Stimulated activated CD4-positive, alpha-beta T cell treated with anti-CD3 and anti-CD28 coated beads, TNF-alpha, amount 100 ng/mL, for 1 hour (primary cell): ENCODE measurements at places on chromosomes 3 and 15.

DNA sequence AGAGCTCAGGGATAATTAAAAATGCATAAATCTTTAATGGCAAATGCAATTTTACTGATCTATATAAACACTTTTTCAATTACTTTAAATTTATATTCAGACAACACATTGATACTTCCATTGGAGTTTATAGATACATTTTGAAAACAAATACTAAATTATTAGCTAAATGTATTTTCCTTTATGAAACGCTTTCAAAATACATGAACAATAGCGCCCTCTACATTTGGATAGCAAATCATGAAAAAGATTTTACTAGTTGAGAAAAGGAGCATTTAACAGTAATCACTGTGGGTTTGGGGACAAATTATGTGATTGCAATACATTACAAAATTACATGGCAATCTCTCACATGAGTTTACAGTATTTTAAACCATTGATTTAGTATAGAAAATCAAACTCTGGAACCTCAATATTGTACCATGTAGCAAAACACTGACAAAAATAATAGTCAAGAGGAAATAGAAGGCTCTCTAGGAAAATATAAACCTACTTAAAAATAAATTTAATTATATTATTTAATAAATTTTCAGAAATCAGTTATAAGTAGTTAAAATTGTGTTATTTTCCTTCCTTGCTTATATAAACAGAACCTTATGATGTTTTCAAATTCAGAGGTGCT lies 207.9 kb downstream of the ZIC1 start:
- no peak for DNase-seq

DNA sequence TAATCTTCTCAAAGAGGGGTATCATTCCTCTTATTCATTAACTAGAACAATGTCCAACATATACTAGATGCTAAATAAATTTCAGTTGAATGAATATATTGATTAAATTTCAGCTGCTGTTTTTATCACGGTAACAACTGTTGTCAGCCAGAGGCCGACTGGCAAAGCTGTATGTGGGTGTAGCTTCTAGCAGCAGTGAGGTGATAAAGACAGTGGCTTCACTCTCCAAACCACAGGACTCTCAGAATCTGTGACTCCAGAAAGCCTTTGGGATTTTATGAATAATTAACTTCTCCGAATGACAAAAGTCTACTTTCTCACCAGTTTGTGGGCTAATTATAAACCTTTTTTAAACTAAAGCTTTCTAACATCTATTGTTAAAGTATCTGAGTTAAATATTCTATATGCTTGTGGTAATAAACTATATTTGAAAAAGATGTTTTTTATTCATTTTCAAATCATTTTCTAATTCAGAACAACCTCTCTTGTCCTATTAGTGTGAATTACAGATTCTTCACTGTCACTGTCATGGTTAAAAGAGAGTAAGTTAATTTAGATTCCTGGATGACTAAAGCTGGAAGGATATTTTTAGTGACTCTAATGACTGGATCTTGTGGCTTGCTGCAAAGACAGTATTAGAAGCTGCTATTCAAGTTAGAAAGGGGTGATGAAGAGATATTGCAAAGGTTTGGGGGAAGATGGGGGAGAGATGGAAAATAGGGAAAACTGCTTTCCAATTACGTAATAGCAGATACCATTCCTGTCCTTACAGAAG lies 796.4 kb upstream of the ARPP21 start:
- no peak for DNase-seq

GRCh38 chr15:66707310-66708082 lies 5.5 kb downstream of the SMAD6 start:
- DNase-seq: no peak

- no peak for DNase-seq
Measured at GRCh38 chr15:25243800-25244097, 195.1 kb downstream of the UBE3A start.

DNA sequence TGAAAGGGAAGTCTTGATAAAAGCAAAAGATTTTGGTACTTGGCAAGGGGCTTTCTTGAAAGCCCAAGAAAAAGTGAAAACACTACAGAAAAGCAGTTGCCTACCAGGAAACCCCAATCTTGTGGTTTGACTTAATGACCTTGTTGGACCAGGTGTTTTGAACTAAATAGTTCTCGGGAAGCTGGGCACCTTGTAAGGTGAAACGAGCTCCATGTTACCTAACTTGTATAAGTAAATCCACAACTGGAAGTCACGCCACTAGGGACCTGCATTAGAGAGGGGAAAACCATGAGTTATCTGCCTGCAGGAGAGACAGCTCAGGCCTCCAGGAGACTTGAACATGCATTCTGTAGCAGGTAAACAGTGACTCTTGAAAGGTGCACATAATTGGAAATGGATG lies 88.2 kb downstream of the GMPS start:
- no peak for DNase-seq

DNA sequence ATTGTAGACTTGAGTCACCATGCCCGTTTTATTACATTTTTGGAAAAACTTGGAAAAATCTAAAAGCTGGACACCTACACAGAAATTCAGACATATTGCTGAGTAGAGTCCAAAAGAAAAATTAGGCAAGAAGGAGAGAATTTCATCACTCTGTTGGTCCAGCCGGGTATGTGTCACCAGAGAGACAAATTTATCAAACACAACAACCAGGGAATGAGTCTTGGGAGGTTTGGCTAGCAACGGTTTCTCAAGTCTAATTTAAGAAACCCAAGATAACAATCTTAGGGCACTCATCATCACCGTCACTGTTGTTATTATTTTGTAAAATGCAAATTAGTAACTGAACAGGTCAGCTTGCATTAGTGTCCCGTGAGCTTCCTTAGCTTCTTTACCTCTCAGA lies 197.5 kb upstream of the C2CD4B start:
- no peak for DNase-seq

- DNase-seq: no peak
Measured at GRCh38 chr3:120461416-120461815, 10.6 kb upstream of the FSTL1 start.

- no peak for DNase-seq
Measured at GRCh38 chr3:41652931-41653330, 309.0 kb downstream of the ULK4 start.

GRCh38 chr3:15099364-15100098 lies 583 bp upstream of the RBSN start:
- no peak for DNase-seq

GRCh38 chr3:128532012-128532983 lies 39.3 kb upstream of the GATA2 start:
- DNase-seq: no peak

DNA sequence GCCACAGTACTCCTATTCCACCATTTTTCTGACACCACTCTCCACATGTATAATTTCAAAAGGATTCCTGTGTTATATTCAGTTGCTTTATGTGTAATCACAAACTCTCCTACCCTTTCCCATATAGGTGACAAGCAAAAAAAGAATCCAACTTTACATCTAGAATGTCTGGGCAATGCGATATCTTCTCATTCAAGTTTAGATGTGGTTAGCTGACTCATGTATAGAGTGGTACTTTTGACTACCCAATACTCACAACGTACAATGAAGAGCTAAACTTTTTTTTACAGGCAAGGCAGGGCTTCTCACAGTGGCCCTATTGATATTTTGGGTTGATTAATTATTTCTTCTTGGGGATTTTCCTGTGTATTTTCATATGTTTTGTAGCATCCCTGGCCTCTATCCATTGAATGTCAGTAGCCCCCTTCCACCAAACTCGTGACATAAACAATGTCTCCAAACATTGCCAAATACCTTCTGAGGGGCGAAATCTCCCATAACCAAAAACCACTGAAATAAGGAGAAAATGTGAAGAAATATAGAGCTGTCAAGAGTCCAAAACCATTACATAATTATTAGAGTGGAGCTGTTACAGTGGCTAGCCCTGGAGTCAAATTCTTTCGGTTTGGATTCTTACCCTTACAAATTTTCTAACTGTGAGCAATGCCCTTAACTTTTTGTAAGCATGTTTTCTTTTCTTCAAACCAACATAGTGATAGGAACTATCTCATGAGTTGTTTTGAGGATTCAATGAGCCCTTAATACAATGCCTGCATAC lies 342.6 kb downstream of the NSUN3 start:
- DNase-seq: no peak
